ENCODE measurements at places on chromosomes 11 and 22. TPM values are rescaled to one million over a fixed set of nuclear protein-coding genes. Genes with fewer than 3 reads are reported as not detected.

CHADL gene
- total RNA-seq: 0.18 TPM

LRRC55 gene
- not detected for total RNA-seq

CECR2 gene
- 0.05 TPM for total RNA-seq

CDPF1 gene
- total RNA-seq: 9.6 TPM

Measured in activated CD4-positive, alpha-beta memory T cell treated with anti-CD3 and anti-CD28 coated beads, Interleukin-2, amount 10 ng/mL, durations not matched to agents 7 days and 5 days (primary cell).